ENCODE measurements at places on chromosomes 6 and 20.

GRCh38 chr6:150238336-150238741 lies 95.5 kb downstream of the PPP1R14C start:
- no peak for DNase-seq

- DNase-seq: no peak
Observed at GRCh38 chr6:7249391-7249790, 63.6 kb downstream of the SSR1 start.

GRCh38 chr6:10416863-10417641 lies 2.2 kb upstream of the TFAP2A start:
- DNase-seq: no peak

GRCh38 chr6:54737247-54737646 lies 109.3 kb upstream of the FAM83B start:
- DNase-seq: no peak

GRCh38 chr6:142478117-142478516 lies 176.3 kb downstream of the ADGRG6 start:
- DNase-seq: no peak

Data from stimulated activated CD8-positive, alpha-beta memory T cell treated with anti-CD3 and anti-CD28 coated beads, Interleukin-12 subunit alpha, Interleukin-12 subunit beta, amount 100 ng/mL, for 1 hour (primary cell).